ENCODE measurements at places on chromosomes 7 and 10.

- DNase-seq, result no peak
Observed at GRCh38 chr7:105985672-105986215, 22.7 kb downstream of the CDHR3 start.

- DNase-seq, result no peak
Observed at GRCh38 chr10:65133652-65134051, 1612.5 kb downstream of the REEP3 start.

- no peak for DNase-seq
Observed at GRCh38 chr7:66640802-66641525, 12.3 kb downstream of the KCTD7 start.

GRCh38 chr10:132446661-132447445, 49.9 kb downstream of the PWWP2B start:
- DNase-seq, result no peak

DNA sequence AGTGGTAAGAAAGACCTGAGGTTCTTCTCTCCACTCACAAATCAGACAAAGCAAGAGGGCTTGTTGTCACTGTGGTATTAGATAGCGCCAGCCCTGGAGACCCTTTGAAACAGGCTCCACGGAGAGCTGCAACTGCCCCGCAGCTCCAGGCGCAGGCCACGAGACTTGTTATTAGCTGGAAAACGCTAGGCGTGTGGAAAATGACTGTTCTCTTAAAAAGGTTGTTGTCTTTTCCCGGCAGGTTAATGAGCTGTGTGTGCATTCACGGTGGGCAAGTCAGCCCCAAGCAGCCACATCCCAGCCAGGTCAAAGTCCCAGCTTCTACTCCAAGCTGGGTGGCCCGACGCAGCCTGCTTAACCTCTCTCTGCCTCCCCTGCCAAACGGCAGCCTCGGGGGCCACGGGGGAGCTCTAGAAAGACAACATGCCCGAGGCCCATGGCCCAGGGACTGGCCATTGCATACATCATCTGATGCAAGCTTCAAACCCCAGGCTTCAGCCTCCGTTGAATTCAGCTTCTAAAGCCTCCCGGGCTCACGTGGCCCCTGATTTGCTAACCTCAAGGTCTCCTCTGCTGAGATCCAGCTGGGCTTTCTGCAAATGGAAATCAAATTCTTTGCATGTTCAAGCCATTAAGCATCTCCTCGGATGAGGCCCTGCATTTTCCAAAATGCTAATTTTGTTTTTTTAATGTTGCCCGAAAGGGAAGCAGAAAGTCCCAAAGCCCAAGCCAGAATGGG, 61.3 kb upstream of the DNAAF5 start:
- DNase-seq, result no peak

DNA sequence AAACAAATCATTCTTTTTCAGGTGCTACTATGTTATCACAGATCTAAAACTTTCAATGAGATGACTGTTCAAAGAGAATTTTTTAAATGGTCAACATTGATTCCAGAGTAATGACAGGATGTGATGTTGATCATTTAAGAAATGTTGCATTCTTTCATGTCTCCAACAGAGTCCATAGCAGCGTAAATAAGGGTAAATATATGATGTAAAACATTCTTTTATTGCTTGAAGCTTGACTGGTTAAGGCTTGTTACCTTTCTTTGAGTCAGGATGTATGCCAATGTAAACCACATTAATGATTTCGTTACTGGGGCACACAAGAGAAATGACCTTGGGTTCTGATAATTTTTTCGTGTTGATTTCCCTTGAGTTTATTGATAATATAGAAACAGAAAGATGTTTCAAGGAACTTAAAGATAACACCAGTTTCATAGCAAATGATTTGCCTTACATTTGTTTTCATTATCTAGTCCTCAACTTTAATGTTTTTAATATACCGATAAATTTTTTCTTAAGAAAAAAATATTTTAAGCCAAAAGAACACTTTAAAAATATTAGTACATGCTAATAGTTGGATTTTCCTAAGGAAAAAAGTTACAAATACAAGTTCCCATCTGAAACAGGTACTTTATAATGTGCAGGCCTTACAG, 3.5 kb downstream of the STK17A start:
- no peak for DNase-seq

DNA sequence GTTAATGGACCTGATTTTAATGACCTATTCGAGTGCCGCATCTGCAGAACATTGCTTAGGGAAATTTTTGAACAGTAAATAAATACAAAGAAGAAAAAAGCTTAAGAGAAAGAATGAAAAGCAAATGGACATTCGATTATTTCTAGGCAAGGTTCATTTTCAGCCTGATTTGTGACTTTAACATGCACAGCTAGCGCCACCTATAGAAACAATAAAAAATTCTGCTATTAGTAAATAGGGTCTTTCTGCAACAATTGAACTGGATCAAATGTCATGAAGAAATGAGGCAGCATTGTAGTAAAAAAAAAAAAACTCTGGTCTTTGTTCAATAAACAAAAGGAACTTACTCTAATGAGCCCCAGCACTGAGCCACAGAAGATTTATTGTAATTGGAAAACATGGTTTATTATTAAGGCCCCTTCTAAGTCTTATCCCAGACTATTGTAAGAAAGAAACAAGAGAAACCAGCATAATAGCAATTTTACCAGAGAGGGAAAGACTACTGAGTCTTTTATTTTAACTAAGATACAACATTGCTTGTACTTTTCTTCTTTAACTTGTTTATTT, 41.4 kb upstream of the GHITM start:
- DNase-seq, result no peak

DNA sequence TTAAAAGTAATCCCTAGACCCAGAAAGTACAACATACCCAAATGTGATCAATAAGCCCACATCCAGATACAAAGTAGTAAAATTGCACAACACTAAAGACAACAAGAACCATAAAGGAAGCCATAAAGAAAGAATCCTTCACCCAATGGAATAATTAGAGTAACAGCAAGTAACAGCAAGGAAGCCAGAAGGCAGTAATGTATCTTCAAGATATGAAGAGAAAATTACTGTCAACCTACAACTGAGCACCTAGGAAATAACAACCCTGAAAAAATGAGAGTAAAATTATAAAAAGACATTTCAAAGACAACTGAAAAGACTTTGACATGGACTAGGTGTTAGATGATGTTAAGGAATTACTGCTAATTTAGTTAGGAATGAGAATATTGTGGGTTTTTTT, 60.5 kb downstream of the CNOT4 start:
- no peak for DNase-seq

DNA sequence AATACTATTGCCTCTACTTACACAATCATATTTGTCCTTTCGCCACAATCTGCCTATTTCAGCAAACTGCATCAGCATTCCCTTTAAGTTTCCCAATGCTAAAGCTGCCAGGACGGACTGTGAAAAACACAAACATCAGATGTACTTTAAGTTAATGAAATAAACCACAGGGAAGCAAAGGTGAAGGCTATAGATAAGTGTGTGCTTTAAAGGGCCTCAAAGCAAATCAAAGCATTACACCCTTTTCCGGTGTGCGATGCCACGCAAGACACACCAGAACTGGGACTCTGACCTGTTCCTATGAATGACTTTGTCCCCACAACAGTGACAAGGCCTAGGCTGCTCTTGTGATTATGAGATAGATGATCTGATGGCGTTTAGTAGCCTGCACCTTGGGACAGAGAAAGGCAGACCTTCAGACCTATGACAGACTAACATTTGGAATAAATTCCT, 23.4 kb downstream of the SLC26A3 start:
- no peak for DNase-seq

DNA sequence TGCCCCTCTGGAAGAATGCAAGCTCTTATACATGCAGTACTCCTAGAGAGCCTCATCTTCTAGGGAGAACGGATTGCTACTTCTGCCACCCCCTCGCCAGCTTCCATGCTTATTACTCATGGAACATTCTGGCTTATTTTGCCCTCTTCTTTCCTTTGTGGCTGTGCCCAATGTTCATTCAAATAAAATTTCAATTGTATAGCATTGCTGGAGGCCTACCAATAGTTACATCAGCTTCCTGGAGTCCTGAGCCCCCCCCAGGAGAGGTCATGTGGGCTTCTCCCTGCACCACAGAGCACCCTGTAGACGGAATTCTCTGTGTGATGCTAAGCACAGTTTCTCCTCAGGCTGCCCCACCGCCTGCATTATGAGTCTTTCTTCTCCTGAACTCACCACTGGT, 1094.0 kb downstream of the KCNMA1 start:
- DNase-seq, result no peak

- DNase-seq, result no peak
Observed at GRCh38 chr7:42753811-42754363, 158.0 kb downstream of the C7orf25 start.

- DNase-seq, result no peak
Observed at GRCh38 chr7:25863005-25863728, 288.8 kb upstream of the NFE2L3 start.

DNA sequence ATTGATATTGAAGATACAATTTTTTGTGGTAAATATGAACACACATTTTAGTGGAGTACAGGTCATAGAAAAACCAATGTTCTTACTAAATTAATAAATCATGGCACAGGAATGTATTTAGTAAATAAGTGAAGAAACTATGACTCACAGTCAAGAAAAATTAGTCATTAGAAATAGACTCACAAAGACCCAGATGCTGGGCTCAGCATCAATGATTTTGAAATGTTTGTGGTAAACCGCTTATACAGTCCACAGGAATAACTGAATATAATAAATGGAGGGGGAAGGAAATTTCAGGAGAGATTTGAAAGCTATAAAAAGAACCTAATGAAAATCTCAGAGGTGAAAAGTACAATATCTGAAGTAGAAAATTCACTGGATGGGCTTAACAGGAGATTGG, 138.3 kb upstream of the ADCY1 start:
- no peak for DNase-seq

DNA sequence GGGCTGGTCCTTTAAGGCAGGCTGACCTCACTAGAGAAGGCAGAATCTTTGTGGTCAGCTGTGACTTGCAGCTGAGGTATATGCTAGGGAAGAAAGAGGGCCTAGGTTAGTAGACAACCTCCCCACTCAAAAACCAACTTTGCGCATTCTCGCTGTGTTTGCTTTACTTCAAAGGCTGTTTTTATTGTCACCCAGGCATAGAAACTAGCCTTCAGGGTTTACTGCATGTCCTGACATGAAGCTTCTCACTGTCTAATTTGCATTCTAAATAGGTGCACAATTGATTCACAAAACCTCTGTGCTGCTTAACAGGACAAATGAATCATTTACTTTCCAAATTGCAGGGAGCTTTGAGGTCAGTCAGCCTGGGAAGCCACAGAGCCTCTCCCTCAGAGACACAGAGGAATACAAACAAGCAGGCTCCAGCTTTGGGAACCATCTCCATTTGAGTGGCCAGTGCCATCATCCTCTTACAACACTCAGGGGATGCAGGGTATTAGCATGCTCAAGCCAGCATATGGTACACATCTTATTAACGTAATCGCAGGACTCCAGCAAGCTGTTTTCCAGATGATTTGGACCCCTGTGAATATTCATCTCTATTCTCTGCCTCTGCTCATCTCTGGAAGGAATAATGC, 596.4 kb upstream of the GHITM start:
- DNase-seq, result no peak

- DNase-seq, result no peak
Observed at GRCh38 chr7:55468495-55468894, 103.4 kb downstream of the LANCL2 start.

- DNase-seq, result no peak
Observed at GRCh38 chr10:90964781-90965465, 44.0 kb upstream of the ANKRD1 start.

GRCh38 chr10:17683541-17683940, 39.6 kb downstream of the STAM start:
- no peak for DNase-seq

GRCh38 chr10:94353336-94353735, 9.4 kb downstream of the NOC3L start:
- no peak for DNase-seq

GRCh38 chr10:5265139-5265538, 68.5 kb downstream of the AKR1C4 start:
- no peak for DNase-seq

GRCh38 chr7:81626008-81626407, 143.8 kb downstream of the HGF start:
- DNase-seq, result no peak

- DNase-seq, result no peak
Observed at GRCh38 chr10:10542477-10542876, 475.2 kb upstream of the CELF2 start.

DNA sequence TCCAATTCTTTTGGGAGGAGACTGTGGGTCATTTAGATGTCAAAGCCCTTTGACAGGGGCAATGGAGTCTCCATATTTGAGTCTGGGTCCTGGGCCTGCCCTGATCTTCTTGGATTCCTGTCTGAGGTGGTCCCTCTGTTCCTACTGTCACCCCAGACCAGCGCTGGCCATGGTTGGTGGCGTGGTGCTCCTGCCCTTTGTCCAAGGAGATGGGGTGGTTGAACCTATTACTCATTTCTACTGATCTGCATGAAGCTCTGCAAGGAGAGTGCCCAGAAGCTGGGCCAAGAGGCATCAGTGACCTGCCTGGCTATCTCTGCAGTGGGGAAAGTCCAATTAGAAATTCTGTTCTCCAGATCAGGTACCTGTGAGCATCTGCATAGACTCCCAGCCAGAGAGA, 355.6 kb upstream of the NUPR2 start:
- DNase-seq, result no peak

DNA sequence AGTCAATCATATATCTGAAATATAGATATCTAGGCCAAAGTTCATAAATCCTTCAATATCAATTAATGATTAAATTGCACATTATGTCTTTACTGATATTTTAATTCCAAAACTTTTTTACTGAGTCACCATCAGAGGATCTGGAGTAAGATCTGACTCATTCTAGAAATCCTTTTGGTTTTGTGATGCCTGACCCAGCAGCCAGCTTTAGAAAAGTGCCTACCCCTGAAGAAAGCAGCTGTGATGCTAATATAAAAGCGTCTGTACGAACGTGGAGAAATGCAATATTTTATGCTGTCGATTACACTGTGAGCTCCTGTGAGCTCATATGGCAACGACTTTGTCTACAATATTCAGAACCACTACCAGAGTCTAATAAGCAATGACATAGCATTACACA, 142.5 kb upstream of the LRRTM3 start:
- DNase-seq, result no peak

GRCh38 chr10:124416733-124417132, 2.0 kb downstream of the OAT start:
- DNase-seq, result no peak

DNA sequence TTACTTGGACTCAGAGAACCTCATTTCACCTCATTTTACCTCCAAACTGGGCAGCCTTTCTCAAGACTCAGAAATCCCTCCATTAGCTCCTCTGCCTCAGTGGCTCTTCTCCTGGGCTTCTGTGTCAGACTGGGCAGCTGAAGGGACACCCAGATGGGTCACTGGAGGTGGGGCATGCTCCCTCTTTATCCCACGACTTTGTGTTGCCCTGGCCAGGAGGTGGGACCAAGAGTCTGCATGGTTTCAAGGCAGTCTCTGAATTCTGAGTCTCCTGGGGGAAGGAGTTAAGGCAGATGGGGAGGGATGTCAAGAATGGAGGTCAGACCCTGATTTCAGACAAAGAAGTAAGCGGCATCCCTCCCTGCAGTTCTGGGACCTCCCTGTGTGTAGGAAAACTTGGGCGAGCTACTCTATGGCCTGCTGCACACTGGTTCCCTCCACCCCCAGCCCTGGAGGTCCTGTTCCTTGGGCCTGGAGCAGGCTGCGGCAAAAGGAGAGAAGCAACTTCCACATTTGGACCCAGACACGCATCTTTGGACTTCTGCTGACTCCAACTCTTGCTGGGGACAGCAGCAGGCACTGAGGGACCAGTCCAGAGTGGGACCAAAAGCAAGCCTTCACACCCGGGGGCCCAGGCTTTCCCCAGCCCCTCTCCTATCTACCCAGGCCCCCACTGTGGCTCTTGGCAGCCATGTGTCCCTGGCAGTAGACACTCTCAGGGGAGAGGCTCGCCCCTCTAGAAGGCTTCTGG, 10.8 kb downstream of the POLL start:
- DNase-seq, result no peak
